SK-N-DZ (cell line): ENCODE measurements at places on chromosomes 3 and 15.

DNA sequence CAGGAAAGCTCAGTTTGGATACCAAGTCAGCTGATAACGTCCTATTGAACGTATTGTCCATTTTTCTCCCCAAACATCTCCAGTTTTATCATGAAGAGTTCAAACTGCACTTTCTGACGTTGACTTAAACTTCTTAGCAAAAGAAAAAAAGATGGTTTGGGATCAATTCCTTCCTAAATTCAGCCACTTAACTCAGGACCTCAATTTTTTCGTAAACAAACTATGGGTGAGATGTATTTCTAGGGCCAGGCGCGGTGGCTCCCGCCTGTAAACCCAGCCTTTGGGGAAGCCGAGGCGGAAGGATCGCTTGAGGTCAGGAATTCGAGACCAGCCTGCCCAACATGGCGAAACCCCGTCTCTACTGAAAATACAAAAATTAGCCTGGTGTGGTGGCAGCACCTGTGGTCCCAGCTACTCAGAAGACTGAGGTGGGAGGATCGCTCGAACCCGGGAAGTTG is 464 bp upstream of the MRPS25 start:
- no peak for DNase-seq

DNA sequence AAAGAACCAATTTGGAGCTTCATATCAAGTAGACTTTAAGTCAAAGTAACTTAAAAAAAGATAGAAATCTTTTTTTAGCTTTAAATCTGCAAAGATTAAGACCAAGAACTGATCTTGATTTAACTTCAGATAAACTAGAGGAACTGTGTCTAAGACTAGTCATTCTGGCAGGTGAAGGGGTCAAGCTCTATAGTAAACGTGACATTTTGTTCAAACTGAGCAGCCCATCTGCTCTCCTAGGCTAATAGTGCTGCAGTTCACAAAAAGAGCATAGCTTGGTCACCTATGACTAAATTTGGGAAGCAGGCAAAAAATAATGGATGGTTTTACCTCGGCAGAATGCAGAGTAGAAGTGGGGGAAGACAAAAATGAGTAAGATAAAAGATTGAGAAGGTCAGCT is 168.8 kb upstream of the ALCAM start:
- no peak for DNase-seq

- no peak for DNase-seq
These were observed 15.1 kb downstream of the CMTM7 start for GRCh38 chr3:32406486-32407408.

DNA sequence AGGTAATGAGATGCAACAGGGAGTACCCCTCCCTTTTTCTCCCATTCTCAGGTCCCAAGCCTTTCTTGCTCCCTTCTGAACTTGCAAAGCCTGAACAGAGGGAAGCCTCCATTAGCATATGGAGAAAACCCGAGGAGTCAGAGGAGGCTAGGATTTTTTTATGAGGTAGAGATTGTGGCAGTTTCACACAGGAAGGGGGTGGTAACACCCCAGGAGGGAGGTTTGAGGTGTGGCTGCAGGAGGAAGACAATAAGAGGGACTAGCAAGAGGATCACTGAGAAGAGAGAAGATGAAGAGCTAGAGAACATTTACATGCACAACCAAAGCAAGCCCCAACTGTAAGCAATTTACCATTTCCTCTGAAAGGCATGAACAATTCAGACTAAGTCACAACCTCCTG is 322.7 kb downstream of the SV2B start:
- no peak for DNase-seq

DNA sequence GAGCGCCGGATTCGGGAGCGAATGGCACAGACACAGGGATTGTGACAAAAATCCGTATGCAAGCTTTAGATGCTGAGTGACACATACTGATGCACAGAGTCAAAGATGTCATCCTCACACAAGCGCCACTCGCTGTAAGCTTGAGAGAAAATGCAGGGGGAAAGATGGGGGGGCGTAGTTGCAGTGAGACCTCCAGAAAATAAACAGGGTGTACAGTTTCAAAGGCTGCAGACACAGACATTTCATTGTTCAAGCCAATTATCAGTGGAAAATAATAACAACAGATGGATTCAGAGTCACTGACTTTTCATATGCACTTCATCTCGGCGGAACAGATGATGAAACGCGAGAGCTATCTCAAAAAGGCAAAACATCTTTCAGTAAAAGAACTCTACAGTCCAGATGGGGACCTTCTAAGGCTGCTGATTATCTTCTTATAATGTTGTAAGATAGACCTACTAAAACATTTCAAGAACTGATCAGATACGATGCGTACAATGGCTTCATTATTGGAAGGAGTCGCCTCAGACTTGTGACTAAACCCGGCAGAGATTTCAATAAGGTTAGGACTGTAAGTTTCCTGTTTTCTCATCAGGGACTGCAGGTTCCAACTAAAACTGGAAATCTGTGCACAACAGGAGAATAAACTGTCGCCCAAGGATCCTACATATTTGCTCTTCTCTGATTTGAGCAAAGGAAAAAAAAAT is 275.4 kb downstream of the FOXP1 start:
- no peak for DNase-seq

- DNase-seq: no peak
These were observed 35.2 kb downstream of the CPN2 start for GRCh38 chr3:194315965-194316361.

DNA sequence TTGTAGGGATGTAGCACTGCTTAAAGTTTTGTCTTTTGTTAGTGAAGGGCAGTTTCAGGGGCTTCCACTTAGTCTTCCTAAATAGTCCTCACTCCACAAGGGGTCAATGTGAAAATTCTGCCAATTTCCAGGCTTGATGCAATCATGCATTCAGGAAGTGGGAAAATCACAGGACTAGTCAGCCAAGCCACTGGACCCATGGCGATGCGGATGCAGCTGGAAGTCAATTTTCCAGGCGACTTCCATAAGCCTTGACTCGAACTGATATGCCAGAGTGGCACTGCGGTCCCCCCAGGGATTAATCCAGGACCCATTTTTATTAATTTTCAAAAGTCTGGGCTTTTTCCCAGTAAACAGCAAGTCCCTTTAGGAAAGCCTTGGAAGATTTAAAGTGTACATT is 26.1 kb downstream of the GBE1 start:
- no peak for DNase-seq

GRCh38 chr3:167203062-167203461 is 177.0 kb downstream of the ZBBX start:
- DNase-seq: no peak

- DNase-seq: no peak
These were observed 226.5 kb upstream of the NDN start for GRCh38 chr15:23913635-23914034.

DNA sequence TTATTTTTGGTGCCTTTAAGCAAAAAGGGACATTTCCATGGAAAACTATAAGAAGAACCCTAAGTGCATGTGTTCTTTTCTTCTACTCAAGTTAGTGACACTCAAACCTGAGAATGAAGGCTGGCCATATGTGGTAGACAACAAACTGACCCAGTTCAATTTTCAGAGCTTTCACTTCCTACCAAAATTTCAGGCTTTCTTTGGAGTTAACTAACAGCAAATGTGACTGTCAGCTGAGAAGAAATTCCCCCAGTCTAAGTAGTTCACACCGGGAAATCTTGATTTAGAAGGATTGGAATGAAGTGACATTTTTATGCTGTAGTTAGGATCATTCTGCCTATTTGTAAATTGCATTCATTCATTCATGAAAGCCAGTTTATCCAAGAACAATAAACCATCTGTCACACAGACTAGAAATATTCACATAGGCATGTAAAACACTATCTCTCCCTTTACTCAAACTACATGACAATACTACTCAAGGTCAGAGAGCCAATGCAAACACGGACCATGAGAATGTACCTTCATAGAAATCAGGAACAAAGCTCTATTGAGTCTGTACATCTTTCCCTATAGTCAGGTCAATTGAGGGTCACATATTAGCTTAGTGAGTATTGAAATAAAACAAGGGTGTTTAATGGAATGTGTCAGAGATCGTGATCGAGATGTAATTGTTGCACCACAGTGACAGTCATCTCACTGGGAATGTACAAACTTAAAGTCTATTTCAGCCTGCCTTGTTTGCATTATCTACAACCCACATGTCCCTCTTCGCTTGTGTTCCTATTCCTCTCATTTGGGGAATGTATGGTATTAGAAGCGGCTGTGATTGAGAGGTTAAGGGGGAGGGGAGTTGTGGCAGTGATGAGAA is 113.8 kb upstream of the TGFBR2 start:
- DNase-seq: no peak

DNA sequence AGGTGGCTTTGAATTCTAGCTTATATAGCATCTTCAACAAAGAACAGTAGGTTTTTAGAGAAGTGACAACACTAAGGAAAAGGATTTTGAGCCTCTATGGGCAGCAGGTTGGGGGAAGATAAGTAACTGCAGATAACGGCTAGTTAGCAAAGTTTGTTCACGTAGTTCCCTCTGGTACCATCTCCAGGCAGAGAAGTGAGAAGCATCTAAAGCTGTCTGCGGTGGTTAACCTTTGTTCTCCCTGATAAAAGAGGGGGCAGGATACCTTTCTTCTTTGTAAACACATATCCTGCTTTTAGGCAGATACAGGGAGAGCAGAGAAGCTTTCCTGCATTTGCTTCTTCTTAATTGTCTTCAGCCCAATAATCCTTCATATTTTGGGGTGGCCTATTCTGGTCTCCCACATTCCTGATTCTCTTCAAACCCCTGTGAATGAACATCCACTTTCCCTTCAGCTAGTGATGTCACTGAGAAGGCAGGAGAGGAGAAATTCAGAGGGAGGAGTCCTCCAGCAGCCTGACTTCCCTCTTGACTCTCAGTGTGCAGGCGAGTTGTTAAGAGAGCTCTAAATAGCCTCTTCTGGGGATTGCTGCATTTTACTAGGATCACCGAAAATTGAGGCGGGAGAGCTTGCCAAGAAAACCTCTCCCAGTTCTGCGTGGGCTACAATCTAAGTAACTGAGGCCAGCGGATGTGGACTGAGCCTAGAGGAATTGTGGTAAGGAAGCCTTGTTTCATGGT is 393.7 kb upstream of the C2CD4B start:
- no peak for DNase-seq

DNA sequence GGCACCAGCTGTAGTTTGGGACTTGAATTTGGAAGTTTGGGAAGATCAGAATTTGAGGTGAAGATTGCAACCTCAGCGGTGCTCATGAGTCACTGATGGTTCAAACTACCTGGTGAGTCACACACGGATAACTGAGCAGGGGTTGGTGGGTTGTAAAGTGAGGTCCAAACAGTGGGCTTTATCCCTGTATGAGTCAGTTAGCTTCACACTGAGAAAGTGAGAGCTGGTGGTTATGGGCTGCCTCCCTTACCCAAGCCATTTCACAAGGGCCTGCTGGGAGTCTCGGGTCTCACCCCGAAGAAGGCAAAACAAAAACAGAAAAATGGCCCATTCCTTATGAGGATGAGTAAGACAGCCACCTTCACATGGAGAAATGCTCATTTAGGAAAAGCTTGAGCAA is 77.0 kb downstream of the ITGA11 start:
- no peak for DNase-seq

- no peak for DNase-seq
These were observed 28.4 kb upstream of the TPRG1 start for GRCh38 chr3:189143321-189143720.

DNA sequence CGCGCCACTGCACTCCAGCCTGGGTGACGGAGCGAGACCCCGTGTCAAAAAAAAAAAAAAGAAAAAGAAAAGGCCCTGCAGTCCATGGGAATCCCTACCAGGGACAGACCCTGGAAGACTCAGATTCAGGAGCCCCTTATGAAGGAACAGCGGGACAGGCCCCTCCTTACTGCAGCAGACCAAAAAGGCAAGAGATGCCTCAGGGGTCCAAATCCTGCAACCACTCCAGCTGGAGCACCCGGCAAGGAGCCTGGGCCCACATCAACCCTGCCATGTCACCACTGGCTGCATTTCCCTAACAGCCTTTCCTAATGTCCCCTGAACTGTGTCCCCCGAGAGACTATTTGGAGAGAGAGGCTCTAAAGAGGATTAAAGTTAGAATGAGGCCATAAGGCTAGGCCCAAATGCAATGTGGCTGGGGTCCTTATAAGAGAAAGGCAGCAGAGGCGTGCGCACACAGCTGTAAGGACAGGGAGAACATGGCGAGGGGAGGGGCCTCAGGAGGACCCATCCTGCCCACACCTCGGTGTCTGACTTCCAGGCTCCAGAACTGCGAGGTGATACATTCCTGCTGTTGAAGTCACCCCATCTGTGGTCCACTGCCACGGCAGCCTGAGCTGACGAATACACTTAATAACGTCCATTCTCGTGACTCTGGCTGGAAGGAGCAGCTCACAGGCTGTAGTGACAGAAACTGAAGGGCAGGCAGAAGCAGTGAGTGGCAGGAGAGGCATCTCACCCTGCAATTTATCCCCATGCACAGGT is 78.1 kb downstream of the ATP10A start:
- DNase-seq: no peak

- no peak for DNase-seq
These were observed 15.3 kb upstream of the HLTF start for GRCh38 chr3:149101641-149102040.

GRCh38 chr3:4595710-4596113 is 102.6 kb downstream of the ITPR1 start:
- peak; percentile 45 for DNase-seq

DNA sequence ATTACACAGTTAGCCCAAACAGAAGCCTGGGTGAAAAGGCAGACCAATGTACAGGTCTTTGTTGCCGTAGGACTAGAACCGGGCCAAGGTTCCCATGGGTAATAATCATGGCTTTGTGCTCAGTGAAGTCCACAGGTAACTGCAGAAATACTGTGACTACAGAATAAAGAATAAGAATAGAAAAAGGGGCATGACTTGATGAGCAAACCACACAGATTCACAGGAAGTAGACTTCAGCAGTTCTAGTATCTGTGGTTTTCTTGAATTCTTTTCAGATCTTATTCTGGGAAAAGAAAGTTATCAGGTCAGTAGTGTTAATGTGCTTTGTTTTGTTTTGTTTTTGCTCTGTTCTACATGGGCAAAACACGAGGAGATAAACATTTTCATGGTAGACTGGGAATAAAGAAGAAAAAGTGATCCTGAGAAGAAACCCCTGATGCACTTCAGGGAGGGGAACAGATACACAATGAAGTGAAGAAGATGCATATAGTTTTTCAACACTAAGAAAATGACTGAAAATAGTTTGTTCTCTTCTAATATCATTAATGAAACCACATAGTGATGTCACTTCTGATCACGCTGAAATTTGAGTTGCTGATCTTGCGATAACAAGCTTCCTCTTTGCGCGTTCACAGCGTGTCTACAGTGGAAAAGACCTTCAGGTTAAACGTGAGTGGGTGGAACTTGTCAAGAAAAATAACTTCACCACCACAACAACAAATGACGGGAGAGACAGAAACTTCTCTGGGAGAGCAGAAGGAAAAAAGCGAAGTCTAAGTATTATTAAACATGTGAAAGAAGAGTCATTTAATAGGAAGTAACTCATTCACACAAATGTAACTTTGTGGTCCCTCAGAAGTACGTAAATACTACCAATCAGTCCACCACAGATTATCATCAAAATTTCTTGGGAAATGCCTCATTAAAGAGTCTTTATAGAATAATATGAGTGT is 315.8 kb upstream of the SATB1 start:
- DNase-seq: no peak
